ENCODE measurements at places on chromosomes 6 and 20. TPM values are rescaled to one million over a fixed set of nuclear protein-coding genes. Genes with fewer than 3 reads are reported as not detected.

DNA sequence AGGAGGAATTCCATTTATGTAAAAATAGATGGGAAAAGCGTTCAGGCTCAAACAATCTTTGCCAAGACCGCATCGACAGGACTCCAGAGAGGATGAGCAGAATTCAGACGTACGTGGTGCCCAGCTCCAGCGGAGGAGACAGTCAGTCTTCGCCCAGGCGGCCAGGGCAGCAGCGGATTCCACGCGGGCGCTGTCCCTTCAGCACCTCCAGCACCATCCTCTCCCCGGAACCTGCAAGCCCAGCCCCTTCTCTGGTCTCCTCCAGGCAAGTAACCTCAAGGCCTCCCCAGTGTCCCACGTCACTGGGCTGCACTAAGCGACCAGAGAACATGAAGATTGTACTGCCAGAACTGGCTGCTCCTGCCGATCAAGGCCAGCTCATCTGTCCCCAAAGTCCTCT is 2.8 kb upstream of the KCNQ2 start:
- DNase-seq: no peak

Gene EEF1A2
- total RNA-seq: 7.2 TPM

Gene SNAI1
- total RNA-seq: 3.4 TPM

GRCh38 chr6:40438246-40438887 is 148.8 kb downstream of the LRFN2 start:
- no peak for DNase-seq

DNA sequence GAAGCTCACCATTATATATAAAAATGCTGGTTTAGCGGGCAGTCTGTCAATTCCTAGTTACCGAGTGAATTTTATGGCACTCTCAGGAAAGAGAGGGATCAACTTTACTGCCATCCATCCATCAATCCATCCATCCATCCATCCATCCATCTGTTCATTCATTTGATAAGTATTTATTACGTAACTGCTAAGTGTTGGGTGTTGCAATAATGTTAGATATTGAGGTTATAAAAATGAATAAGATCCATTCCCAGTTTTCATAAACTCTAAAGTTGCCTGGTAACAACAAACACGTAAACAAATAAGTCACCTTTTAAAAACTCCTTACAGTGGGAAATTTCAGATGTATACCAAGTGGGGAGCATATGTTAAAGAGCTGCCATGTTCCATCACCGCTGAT is 36.8 kb downstream of the SASH1 start:
- no peak for DNase-seq

Gene DAAM2
- total RNA-seq: 382 TPM

Gene LY6G6F
- total RNA-seq: not detected

GRCh38 chr6:112149236-112149635 is 61.8 kb downstream of the FAM229B start:
- DNase-seq: no peak

All from esophagus muscularis mucosa (tissue), 4 donors.